Iris pigment epithelial cell (primary cell): ENCODE measurements at places on chromosomes 12 and 14.

GRCh38 chr12:96020314-96021003 lies 14.9 kb downstream of the LTA4H start:
- DNase-seq: no peak

DNA sequence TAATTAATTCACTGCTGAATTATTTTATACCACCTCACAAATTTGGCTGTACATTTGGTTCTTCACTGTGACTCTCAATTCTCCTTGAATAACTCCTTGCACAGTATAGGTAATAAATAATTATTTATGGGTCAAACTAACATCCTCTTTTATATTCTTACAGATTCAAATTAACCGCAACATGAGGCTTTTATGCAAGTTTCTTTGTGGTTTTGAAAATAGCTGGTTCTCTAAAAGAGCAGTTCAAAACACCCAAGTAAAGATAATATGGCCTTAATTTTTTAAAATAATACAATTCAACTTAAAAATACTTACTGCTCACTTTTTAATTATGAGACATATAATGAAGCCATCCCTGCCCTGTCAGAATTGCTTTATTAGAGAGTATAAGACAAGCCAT lies 12.9 kb upstream of the TRIM9 start:
- no peak for DNase-seq

GRCh38 chr14:31880935-31881334 lies 196.2 kb upstream of the ARHGAP5 start:
- peak; percentile 98 for DNase-seq

DNA sequence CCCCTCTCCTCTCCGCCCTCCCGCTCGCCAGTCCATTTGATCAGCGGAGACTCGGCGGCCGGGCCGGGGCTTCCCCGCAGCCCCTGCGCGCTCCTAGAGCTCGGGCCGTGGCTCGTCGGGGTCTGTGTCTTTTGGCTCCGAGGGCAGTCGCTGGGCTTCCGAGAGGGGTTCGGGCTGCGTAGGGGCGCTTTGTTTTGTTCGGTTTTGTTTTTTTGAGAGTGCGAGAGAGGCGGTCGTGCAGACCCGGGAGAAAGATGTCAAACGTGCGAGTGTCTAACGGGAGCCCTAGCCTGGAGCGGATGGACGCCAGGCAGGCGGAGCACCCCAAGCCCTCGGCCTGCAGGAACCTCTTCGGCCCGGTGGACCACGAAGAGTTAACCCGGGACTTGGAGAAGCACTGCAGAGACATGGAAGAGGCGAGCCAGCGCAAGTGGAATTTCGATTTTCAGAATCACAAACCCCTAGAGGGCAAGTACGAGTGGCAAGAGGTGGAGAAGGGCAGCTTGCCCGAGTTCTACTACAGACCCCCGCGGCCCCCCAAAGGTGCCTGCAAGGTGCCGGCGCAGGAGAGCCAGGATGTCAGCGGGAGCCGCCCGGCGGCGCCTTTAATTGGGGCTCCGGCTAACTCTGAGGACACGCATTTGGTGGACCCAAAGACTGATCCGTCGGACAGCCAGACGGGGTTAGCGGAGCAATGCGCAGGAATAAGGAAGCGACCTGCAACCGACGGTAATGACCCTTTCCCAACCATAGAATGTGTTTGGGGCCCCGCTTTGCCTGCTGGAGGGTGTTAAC lies 615 bp downstream of the CDKN1B start:
- no peak for DNase-seq

GRCh38 chr14:69204753-69205152 lies 13.5 kb downstream of the EXD2 start:
- peak; percentile 4 for DNase-seq

GRCh38 chr12:77578466-77579220 lies 252.1 kb upstream of the NAV3 start:
- DNase-seq: no peak
